ENCODE measurements at places on chromosomes 13 and 19. TPM values are rescaled to one million over a fixed set of nuclear protein-coding genes. Genes with fewer than 3 reads are reported as not detected.

GRCh38 chr13:105518086-105518485 is 1017.4 kb downstream of the EFNB2 start:
- no peaks in the 10 kb centered on the region for H3K36me3 ChIP-seq
- H3K27ac ChIP-seq, result no peak overlapping the region
- no peaks in the 10 kb centered on the region for H3K27me3 ChIP-seq
- H3K4me1 ChIP-seq, result peaks cover 5% of the 10 kb centered on the region

Gene GDF15
- total RNA-seq, result 41.9 TPM

Gene FCER2
- total RNA-seq, result not detected

Gene NCAN
- not detected for total RNA-seq
